Dorsolateral prefrontal cortex (tissue), 122 donors: ENCODE measurements at places on chromosomes 6 and 20. TPM values are rescaled to one million over a fixed set of nuclear protein-coding genes. Genes with fewer than 3 reads are reported as not detected.

GRCh38 chr6:74283532-74283931, 587.5 kb downstream of the CD109 start:
- no peak for DNase-seq

DNA sequence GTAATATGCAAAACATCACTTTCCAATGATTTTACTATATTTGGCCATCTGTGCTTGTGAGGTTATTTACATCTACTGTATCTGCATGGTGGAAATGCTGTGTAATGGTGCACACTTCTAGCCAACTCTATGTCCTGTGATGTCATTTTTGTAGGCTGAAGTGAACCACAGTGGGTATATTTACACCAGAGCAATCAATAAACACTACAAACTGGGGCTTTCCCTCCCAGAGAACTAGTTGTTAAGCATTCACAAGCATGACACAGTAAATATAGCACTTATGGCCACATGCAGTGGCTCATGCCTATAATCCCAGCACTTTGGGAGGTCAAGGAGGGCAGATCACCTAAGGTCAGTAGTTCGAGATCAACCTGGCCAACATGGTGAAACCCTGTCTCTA, 4.9 kb downstream of the SLC22A2 start:
- DNase-seq = no peak

DNA sequence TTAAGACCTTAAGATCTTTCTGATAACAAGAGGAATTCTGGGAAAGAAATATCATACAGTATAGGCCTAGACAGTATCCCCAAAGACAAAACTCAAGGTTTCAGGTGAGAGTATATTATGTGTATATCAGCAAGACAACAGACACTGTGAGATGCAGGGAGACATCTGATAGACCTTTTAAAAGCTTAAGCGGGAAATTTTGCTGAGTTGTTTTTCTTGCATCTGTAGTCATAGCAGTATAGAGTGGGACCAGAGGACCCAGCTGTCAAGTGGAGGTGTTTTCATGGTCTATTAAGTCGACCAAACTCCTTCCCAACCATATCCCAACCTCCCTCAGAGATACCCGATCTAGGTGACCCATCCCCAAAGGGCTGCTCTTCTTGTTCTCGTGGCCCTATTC, 98.1 kb upstream of the THEMIS start:
- DNase-seq = no peak

GRCh38 chr20:34683667-34684066, 6.8 kb upstream of the PIGU start:
- no peak for DNase-seq

GRCh38 chr6:55046869-55047422, 127.4 kb upstream of the HCRTR2 start:
- DNase-seq = no peak

DNA sequence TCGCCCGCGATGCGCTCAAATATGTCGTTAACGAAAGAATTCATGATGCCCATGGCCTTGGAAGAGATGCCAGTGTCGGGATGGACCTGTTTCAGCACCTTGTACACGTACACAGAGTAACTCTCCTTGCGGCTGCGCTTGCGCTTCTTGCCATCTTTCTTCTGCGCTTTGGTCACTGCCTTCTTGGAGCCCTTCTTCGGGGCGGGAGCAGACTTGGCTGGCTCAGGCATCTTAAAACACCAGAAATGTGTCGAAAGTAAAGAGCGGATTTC, 36.4 kb downstream of the HFE start:
- peak; percentile 78 for DNase-seq

HLA-DMB gene
- 13.8 TPM for total RNA-seq

TRIM40 gene
- not detected for total RNA-seq

- DNase-seq = no peak
These were observed 9.9 kb downstream of the PSMA7 start for GRCh38 chr20:62133051-62133845.

GRCh38 chr6:28356666-28357020, 6.9 kb downstream of the ZKSCAN3 start:
- no peak for DNase-seq

DNA sequence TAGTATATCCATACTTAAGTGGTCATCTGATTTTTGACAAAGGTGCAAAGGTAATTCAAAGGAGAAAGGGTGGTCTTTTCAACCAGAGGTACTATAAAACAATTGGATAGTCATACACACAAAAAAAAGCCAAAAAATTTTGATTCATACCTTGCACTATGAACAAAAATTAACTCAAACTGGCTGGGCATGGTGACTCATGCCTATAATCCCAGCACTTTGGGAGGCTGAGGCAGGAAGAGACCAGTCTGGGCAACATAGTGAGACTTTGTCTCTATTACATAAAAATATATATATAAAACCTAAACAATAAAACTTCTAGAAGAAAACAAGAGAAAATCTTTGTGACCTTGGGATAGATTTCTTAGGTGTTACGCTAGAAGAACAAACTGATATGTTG, 43.8 kb upstream of the ADIG start:
- no peak for DNase-seq

NRSN2 gene
- total RNA-seq = 188 TPM

GRCh38 chr6:56802584-56802983, 152.3 kb upstream of the BEND6 start:
- no peak for DNase-seq

GRCh38 chr20:30487947-30488926, 769.2 kb upstream of the DEFB115 start:
- DNase-seq = no peak

- DNase-seq = no peak
These were observed 129.5 kb upstream of the ARG1 start for GRCh38 chr6:131443514-131443913.

GABRR1 gene
- not detected for total RNA-seq

C6orf132 gene
- not detected for total RNA-seq

DNA sequence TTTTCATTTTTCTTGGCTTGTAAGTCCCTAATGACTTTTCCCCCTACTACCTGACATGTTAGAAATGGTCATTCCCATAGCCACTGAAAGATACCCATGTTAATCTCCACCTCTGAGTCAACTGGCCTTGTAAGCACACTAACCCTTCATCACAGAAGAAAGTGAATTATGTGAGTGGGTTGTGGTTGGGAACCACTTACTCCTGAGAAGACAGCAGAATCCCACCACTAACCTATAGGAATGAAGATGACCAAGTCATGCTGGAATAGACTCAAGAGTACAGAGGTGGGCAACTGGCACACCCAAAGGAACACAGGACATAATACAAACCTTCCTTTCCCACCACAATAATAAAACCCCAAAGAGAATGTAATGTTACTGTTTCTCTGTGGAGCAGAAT, 30.1 kb downstream of the RAMACL start:
- no peak for DNase-seq

- DNase-seq = no peak
These were observed 25.9 kb upstream of the PPP1R3G start for GRCh38 chr6:5059036-5059896.
